Foreskin fibroblast (primary cell): ENCODE measurements at places on chromosomes 3 and 15.
A peak's percentile ranks its signal among the peaks of the same experiment; 100 is the strongest.

- DNase-seq = peak; percentile 24
Observed at GRCh38 chr3:65619451-65619881, 419.3 kb downstream of the MAGI1 start.

DNA sequence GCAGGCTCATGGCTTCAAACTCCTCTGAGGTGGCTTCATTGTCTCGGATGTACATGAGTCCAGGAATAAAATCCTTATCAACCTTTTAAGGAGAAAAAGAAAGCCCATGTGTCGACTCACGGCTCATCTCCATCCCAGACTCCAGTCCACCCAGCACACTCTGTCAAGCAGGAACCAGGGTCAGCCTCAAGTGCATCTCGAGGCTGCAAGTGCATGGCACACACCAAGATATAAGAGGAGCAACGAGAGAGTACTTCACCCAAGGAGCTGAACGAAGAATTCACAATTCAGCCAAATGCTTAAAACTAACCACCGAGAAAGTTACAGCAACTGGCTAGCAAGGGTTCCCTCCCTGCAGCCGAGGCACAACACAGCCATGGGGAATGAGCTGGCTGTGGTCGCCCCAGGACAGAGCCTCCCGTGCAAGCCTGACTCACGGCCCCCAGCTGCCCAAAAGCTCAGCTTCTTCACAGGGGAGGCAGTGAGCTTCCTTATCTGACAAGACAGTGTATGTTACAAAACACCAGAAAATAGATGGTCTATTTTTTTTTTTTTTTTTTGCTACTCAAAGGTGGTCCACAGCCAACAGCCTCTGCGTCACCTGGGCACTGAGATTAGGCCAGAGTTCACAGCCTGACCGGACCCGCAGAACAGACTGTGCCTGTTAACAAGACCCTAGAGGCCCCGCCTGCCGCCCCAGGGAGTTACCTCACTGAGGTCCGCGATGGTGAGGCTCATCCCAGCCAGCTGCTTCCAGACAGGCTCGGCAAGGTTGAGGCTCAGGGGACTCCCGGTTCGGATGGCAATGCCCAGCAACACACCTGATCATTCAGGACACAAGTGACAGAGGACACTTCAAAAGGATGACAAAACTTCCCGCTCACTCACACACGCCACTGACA lies 15.9 kb upstream of the OCA2 start:
- no peak for DNase-seq

DNA sequence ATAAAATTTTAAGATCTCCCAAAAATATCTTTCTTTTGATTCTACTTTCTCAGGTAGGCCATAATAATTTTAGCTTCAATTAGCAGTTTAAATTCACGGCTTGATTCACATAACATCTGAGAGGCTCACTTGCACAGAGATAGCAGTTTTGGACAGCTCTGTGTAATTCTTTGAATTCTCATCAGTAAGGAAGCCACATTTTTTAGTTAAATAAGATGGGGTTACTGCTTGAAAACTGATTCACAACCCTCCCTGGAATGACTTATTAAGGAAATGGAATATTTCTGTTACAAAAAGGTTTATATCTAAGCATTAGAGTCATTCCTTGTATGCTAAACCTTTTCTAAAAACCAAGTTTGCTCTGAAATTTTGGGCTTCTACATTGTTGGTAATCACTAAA lies 212.7 kb downstream of the ALCAM start:
- DNase-seq = no peak

- DNase-seq = no peak
Observed at GRCh38 chr15:90205886-90206285, 4.8 kb downstream of the SEMA4B start.

DNA sequence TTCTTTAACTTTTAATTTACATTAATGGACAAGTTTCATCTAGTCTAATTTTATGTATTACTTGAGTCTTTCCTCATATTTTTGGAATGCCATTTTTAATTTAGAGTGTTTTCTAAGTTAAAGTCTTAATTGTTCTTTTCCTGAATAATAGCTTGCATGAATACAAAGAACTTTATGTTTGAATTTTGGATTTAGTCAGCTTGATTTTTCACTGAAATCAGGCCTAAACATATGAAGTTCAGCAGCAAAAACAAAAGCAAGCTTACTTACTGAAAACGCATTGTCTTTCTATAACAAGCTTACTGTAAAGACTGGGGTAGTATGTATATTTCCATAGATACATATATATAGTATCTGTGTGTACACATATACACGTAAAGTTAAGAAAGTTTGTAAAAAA lies 126.0 kb downstream of the ZBTB20 start:
- DNase-seq = no peak
